Spinal cord (tissue), 10 donors: ENCODE measurements at places on chromosomes 6 and 20.

DNA sequence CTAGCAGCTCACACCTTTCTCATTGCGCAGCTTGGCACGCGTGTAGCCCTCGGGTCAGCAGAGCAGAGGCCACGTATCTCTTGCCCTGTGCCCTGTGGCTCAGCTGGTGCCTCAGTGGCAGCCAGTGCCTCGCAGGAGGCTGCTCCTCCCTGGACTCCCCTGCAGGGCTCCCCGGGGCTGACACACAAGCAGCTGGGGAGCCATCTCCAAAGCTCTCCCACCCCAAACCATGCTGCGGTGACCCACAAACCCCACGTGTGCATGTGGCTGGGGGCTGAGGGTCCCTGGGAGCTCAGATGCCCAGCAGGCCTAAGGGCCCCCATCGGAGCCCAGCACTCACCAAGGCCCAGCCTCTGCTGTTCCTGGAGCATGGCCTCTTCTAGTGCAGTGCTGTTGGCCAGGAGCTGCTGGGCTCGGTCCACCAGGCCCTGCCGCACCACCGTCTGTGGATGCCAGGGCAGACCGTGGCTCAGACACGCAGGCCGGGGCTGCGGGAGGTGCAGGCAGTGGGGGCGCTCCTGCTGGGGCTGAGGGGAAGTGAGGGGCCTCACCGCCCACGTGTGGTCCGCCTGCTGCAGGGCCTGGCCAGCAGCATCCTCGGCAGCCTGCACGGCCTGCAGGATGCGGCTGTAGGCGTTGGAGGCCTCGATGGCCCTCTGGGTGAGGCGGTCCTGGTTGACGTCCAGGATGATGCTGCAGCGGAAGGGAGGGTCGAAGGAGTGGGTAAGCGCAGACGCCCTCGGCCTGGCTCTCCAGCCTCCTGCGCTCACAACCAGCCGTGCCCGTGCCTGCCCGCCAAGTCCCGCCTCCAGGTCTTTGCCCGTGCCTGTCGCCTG lies 13.8 kb downstream of the ADRM1 start:
- no peaks in the 10 kb centered on the region for H3K27me3 ChIP-seq
- no peak overlapping the region for H3K4me3 ChIP-seq
- peaks cover 88% of the 10 kb centered on the region for H3K36me3 ChIP-seq

- no peaks in the 10 kb centered on the region for H3K36me3 ChIP-seq
- peak overlapping the region; percentile 14 for H3K4me3 ChIP-seq
- DNase-seq, result no peak
- peak overlapping the region; percentile 84 for H3K27ac ChIP-seq
- H3K27me3 ChIP-seq, result no peaks in the 10 kb centered on the region
- peaks cover 32% of the 10 kb centered on the region for H3K4me1 ChIP-seq
These were observed 128.0 kb downstream of the RIN2 start for GRCh38 chr20:19885939-19886660.

- H3K4me1 ChIP-seq, result no peaks in the 10 kb centered on the region
- peaks cover 10% of the 10 kb centered on the region for H3K36me3 ChIP-seq
- no peak overlapping the region for H3K27ac ChIP-seq
- no peaks in the 10 kb centered on the region for H3K27me3 ChIP-seq
- no peak overlapping the region for H3K4me3 ChIP-seq
These were observed 69.3 kb downstream of the SYNJ2 start for GRCh38 chr6:158050955-158051354.

GRCh38 chr6:167338541-167339117 lies 13.7 kb downstream of the TTLL2 start:
- peak; percentile 8 for DNase-seq
- H3K27me3 ChIP-seq, result no peaks in the 10 kb centered on the region
- no peak overlapping the region for H3K4me3 ChIP-seq
- peaks cover 2% of the 10 kb centered on the region for H3K36me3 ChIP-seq

DNA sequence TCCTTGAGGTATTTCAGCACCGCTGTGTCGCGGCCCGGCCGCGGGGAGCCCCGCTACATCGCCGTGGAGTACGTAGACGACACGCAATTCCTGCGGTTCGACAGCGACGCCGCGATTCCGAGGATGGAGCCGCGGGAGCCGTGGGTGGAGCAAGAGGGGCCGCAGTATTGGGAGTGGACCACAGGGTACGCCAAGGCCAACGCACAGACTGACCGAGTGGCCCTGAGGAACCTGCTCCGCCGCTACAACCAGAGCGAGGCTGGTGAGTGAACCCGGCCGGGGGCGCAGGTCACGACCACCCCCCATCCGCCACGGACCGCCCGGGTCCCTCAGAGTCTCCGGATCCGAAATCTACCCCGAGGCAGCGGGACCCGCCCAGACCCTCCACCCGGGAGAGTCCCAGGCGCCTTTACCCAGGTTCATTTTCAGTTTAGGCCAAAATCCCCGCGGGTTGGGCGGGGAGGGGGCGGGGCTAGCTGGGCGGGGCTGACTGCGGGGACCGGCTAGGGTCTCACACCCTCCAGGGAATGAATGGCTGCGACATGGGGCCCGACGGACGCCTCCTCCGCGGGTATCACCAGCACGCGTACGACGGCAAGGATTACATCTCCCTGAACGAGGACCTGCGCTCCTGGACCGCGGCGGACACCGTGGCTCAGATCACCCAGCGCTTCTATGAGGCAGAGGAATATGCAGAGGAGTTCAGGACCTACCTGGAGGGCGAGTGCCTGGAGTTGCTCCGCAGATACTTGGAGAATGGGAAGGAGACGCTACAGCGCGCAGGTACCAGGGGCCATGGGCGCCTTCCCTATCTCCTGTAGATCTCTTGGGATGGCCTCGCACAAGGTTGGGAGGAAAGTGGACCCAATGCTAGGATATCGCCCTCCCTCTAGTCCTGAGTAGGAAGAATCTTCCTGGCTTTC lies 693 bp downstream of the HLA-F start:
- no peak for DNase-seq
- peak overlapping the region; percentile 42 for H3K4me3 ChIP-seq
- H3K4me1 ChIP-seq, result peaks cover 15% of the 10 kb centered on the region
- H3K27me3 ChIP-seq, result peaks cover 40% of the 10 kb centered on the region
- H3K27ac ChIP-seq, result no peak overlapping the region
- H3K36me3 ChIP-seq, result no peaks in the 10 kb centered on the region

- H3K27me3 ChIP-seq, result no peaks in the 10 kb centered on the region
- DNase-seq, result no peak
- peaks cover 11% of the 10 kb centered on the region for H3K4me1 ChIP-seq
- no peaks in the 10 kb centered on the region for H3K36me3 ChIP-seq
- no peak overlapping the region for H3K27ac ChIP-seq
- H3K4me3 ChIP-seq, result no peak overlapping the region
These were observed 21.2 kb upstream of the BTN1A1 start for GRCh38 chr6:26478985-26479278.
